Stimulated activated CD8-positive, alpha-beta memory T cell treated with anti-CD3 and anti-CD28 coated beads, Interleukin-4, amount 100 ng/mL, for 1 hour (primary cell): ENCODE measurements at places on chromosomes 12 and 14.
A peak's percentile ranks its signal among the peaks of the same experiment; 100 is the strongest.

DNA sequence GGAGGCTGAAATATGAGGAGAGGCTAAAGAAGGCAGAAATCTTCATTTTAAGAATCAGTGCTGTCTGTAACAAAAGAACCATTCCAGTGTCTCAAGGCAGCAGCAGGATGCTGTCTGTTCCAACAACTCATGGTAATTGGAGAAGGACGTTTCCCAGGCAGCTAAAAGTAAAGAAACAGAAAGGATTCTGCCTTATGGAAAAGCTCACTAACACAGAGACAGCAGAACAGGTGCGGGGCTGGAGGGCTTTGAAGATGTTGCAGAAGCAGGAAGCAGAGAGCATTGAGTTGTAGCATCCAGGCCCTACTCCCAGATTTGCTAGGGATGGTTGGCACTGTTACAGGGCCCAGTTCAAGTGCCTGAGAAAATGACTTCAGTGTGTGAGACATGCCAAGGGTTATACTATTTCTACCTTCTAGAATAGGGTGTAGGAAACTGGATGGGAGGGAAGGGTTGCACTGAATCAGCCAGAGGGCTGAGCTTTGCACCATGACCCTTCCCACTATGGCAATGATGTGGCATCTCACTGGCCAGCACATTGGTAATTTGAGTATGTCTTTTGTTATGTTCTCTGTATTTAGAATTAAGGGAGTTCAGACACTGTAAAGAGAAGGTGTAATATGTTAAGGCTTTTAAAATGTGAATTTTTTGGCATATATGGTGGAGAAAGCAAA, 160.0 kb upstream of the FBXO33 start:
- DNase-seq = no peak

GRCh38 chr12:14907953-14908352, 22.3 kb upstream of the MGP start:
- no peak for DNase-seq

DNA sequence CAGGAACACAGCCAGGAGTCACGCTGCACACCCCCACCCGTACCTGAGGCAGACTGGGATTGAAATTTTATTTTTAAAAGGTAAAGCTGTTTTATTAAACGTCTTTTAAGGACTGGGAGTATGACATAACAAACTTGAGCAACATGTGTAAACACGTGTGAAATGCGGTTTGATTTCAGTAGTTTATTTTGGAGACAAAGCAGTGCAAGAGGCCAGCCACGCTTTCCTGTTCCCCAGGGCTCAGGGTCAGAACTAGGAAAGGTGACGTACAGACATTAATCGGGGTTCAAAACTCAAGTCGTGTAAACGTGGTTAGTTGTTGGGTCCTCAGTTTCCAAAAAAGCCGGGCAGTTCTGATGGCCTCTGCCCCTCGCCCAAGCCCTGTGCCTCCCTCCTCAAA, 16.7 kb downstream of the CHGA start:
- no peak for DNase-seq

GRCh38 chr14:68702578-68702977, 90.3 kb downstream of the ZFP36L1 start:
- no peak for DNase-seq

GRCh38 chr12:89040146-89040964, 311.9 kb downstream of the DUSP6 start:
- no peak for DNase-seq

GRCh38 chr12:94222351-94223084, 74.1 kb downstream of the PLXNC1 start:
- no peak for DNase-seq

DNA sequence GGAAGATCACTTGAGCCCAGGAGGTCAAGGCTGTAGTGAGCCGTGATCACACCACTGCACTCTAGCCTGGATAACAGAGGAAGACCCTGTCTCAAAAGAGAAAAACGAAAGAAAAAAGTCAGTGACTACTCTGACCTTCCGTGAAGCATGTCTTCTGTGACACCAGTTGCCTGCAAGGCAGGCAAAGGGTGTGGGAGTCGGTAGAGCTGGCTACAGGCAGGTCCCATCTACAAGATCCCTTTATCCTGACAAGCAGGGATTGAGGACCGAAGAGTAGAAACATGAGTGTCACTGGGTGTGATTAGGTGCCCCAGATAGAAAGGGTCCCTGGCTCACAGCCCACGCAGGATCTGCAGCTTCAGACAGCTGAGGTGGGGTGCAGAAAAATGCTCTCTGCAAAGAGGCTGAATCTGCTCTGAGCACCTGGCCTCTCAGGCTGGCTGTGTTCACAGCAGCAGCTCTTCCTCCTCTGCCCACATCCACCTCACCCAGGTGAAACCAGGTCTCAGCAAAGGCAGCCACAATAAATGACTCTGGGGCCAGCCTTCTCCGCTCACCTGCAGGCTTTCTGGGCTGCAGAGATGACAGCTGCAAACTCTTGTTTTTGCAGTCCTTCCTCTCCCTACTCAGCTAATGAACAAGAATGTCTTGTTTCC, 28.6 kb upstream of the HSP90B1 start:
- peak; percentile 15 for DNase-seq

- DNase-seq = no peak
Observed at GRCh38 chr12:108457006-108457733, 57.9 kb upstream of the FICD start.

GRCh38 chr12:131903270-131904255, 9.1 kb downstream of the ULK1 start:
- no peak for DNase-seq

DNA sequence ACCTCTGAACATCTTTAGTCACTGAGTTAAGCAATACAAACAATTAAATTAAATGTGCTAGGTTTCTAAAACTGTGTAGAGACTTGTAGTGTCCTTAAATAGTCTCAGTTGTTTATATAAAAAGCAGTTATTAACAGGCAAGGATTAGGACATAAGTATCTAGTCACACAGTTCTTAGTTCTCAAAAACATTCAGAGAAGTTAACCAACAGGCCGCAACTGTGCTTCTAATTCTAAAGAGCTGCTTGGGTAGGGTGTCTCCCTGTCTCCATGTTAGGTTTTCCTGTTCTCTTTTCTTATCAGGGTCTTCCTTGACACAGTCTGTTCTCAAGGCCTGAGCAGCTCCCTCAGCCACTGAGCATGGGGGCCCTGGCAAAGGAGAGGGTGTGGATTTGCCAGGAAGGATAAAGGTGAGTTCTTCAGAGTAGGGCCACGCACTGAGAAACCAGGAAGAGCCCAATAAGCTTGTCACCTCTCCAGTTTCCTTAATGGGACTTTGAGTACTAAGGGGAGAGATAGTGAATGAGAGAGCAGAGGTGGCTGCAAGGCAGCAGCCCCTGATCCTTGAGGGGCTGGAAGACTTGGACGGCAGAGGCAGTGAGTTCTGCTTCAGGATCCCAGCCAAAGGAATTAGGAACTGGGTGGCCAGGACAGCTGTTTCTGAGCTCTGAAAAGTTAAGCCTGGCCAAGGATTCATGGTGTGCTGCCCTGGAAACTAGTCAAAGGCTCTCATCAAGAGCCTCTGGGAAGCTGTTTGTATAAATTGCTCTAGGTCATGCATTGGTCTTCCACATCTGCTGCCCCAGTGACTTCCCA, 177.3 kb downstream of the MYRFL start:
- no peak for DNase-seq
